Stomach (tissue), 19 donors: ENCODE measurements at places on chromosomes 7 and 10. TPM values are rescaled to one million over a fixed set of nuclear protein-coding genes. Genes with fewer than 3 reads are reported as not detected.
A peak's percentile ranks its signal among the peaks of the same experiment; 100 is the strongest.

DNA sequence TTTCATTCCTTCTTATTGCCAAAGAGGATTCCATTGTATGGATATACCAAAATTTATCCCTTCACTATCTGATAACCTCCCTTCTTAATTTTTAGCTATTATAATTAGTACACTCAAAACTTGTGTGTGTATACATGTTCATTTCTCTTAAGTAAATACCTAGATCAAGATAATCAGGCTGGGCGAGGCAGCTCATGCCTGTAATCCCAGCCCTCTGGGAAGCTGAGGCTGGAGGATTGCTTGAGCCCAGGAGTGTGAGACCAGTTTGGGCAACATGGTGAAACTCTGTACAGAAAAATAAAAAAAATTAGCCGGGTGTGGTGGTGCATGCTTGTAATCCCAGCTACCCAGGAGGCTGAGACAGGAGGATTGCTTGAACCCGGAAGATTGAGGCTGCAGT, 15.8 kb upstream of the ACHE start:
- DNase-seq, result no peak
- H3K4me3 ChIP-seq, result no peak overlapping the region
- no peaks in the 10 kb centered on the region for H3K4me1 ChIP-seq
- H3K27me3 ChIP-seq, result no peaks in the 10 kb centered on the region
- H3K27ac ChIP-seq, result no peak overlapping the region
- no peaks in the 10 kb centered on the region for H3K36me3 ChIP-seq

DNA sequence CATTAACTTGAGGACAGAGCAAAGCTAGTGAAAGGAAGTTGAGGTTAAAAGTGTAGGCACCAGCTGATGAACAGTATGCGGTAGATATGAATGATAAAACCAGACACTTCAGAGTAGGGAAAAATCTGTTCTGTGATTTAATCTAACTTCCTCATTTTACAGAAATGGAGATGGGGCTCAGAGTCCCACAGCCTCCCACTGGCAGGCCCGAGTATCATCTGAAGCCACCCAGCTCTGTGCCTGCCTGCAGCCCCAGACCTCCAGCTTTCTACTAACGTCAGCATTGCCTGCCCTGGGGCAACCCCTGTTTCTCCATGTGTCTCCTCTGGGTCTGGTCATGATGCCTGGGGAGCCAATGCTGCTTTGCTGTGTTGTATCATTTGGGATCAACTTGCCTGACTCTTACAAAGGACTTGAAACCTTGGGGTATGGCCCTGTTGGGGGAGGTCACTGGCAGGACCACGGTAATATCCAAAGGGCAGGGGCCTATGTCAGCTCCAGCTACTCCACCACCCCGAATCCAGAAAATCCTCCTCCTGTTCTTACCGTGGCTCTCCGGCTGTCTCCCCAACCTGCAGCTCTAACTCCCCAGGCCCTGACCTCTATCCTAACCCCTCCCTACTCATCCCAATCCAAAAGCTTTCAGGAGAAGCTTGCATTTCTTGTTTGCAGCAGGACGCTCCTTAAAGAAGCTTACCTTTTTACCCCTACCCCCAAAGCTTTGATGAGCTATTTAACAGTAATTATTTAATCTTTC, 56.2 kb upstream of the NPY start:
- H3K4me3 ChIP-seq, result no peak overlapping the region
- H3K4me1 ChIP-seq, result no peaks in the 10 kb centered on the region
- DNase-seq, result no peak
- H3K36me3 ChIP-seq, result no peaks in the 10 kb centered on the region

DNA sequence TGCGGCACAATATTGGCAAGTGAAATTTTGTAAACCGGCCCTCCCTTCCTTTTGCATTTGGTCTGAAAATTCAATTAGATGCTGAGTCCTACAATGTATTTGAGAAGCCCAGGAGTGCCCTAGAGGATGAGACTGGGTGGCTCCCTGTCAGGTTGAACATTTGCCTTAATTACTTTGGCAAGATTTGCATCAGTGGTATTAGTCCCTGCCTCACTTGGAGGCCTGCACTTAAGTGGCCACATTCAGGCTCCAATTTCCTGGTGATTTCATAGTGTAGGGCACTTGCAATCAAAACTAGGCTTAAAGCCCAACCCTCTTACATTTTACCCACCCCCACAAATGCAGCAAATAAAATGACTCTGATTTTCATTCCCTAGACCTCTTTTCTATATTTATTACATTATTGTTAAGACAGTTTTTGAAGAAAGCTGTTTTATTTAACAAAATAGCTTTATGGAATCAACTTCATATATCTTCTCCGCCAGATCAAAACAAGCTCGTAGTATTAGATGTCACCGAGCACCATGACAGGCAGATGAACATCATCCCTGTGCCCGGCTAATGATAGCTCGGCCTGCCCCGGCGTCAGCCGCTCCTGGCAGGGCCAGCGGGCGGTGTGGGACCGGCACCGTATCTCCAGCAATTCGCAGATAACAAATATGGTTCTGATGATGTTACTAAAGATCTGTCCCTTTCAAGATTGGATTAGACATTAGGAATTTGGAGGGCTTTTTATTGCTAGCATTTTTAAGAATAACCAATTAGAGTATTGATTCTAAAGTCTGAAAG, 73.6 kb downstream of the EGFR start:
- peaks cover 29% of the 10 kb centered on the region for H3K4me1 ChIP-seq
- no peak for DNase-seq
- no peak overlapping the region for H3K4me3 ChIP-seq
- H3K27ac ChIP-seq, result peak overlapping the region; percentile 76
- H3K36me3 ChIP-seq, result no peaks in the 10 kb centered on the region
- H3K27me3 ChIP-seq, result no peaks in the 10 kb centered on the region

- no peaks in the 10 kb centered on the region for H3K4me1 ChIP-seq
- H3K27me3 ChIP-seq, result no peaks in the 10 kb centered on the region
- H3K4me3 ChIP-seq, result no peak overlapping the region
- DNase-seq, result no peak
- H3K36me3 ChIP-seq, result no peaks in the 10 kb centered on the region
Measured at GRCh38 chr10:4046030-4046429, 261.0 kb upstream of the KLF6 start.

- no peak overlapping the region for H3K27ac ChIP-seq
- DNase-seq, result no peak
- no peak overlapping the region for H3K4me3 ChIP-seq
- peaks cover 12% of the 10 kb centered on the region for H3K4me1 ChIP-seq
Measured at GRCh38 chr7:107210400-107210799, 41.6 kb downstream of the HBP1 start.

- no peak overlapping the region for H3K27ac ChIP-seq
- no peaks in the 10 kb centered on the region for H3K36me3 ChIP-seq
- H3K27me3 ChIP-seq, result peaks cover 51% of the 10 kb centered on the region
- no peak overlapping the region for H3K4me3 ChIP-seq
- no peak for DNase-seq
Measured at GRCh38 chr10:23172429-23173213, 19.5 kb upstream of the PTF1A start.

DNA sequence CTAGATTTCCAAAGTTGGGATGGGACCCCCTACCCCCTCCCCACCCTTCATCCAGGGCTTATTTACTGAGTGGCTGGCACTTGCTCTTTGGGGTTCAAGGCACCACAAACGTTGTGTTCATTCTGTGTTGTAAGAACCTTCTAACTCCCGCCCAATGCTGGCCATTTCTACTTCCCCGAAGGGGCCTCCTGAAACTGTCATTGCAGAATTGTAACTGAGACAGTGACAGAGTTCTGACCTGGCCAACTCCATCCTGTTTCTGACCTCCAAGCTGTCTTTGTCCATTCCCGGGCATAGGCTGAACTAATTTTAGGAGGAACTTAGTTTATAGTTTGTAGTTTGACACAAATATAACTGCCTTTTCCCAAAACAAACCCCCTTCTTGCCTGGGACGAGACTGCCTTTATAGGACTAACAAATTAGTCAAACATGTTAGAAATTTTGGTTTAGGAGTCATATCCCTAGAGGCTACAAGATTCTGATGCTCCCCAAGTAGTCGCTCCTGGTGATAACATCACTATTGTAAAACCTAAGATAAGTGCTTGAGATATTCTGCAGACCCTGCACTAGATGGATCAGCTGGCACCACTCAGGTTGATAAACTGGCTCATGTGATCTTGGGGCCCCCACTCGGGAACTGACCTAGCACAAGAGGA, 34.8 kb upstream of the ZMIZ2 start:
- H3K4me3 ChIP-seq, result no peak overlapping the region
- DNase-seq, result no peak
- no peaks in the 10 kb centered on the region for H3K4me1 ChIP-seq
- no peak overlapping the region for H3K27ac ChIP-seq
- no peaks in the 10 kb centered on the region for H3K27me3 ChIP-seq
- peaks cover 15% of the 10 kb centered on the region for H3K36me3 ChIP-seq

DNA sequence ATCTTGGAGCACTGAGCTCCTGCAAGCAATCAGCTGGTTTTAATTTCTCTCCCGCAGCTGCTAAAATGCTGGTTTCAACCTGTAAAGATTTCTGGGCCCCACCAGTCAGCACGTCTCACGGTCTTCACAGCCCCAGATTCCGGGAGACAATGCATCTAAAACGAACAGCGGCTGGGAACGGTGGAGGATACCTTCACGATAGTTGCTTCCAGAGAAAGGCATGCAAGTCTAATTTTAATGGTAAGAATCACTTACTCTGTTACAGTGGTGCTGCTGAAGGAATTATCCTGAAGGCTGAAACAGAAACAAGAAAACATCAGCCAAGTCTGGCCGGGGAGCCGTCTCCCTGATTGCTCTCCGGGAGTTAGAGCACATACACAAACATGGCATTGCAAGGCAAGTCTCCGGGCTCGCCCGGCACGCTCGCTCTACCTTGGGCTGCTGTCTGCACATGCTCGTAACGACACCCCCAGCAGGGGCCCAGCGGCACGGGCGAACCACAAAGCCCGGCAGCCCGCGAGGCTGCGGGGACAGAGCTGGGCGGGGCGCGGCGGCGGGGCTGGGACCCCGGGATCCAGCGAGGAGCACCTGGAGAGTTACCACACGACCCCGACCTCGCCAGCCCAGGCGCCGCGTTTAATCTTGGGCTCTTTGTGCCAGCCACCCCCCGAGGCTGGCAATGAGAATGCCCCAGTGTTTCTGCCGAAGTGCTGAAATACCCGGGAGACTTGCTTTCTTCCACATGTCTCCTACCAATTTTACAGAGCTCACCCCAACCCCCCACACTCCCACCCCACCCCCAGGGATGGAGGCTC, at the start of gene FAM13C:
FAM13C (minus strand) TSS at position 406 of the 815 bp plus-strand sequence; CDS start at position 317, 89 bp downstream.
- no peaks in the 10 kb centered on the region for H3K4me1 ChIP-seq
- H3K27ac ChIP-seq, result peak within 1 kb of the TSS; percentile 76
- H3K36me3 ChIP-seq, result no peaks in the 10 kb centered on the region
- DNase-seq, result peak; percentile 66
- peak within 1 kb of the TSS; percentile 60 for H3K4me3 ChIP-seq
- peaks cover 6% of the 10 kb centered on the region for H3K27me3 ChIP-seq

GRCh38 chr10:17021656-17022465, 107.8 kb downstream of the CUBN start:
- no peak for DNase-seq
- H3K27ac ChIP-seq, result peak overlapping the region; percentile 78
- H3K36me3 ChIP-seq, result no peaks in the 10 kb centered on the region
- peaks cover 5% of the 10 kb centered on the region for H3K4me1 ChIP-seq
- no peak overlapping the region for H3K4me3 ChIP-seq

The SPRN gene
- total RNA-seq, result not detected

The PLCE1 gene
- total RNA-seq, result 25.5 TPM

The KLLN gene
- not detected for total RNA-seq

The PDE1C gene
- total RNA-seq, result 6.4 TPM

The CDC14C gene
- not detected for total RNA-seq

The SDK1 gene
- total RNA-seq, result 7.4 TPM

The ANXA11 gene
- total RNA-seq, result 151 TPM

The HUS1 gene
- total RNA-seq, result 12.3 TPM

The SLC26A4 gene
- total RNA-seq, result not detected

The GPC2 gene
- total RNA-seq, result 0.92 TPM

The ZNF727 gene
- not detected for total RNA-seq

The MOGAT3 gene
- total RNA-seq, result not detected

The KCND2 gene
- not detected for total RNA-seq

The GBX1 gene
- not detected for total RNA-seq

The ACTR1A gene
- total RNA-seq, result 277 TPM

The CACNB2 gene
- total RNA-seq, result 11.7 TPM

The YKT6 gene
- 40.8 TPM for total RNA-seq

The IL6 gene
- total RNA-seq, result not detected
